ENCODE measurements at places on chromosomes 5 and 9.

DNA sequence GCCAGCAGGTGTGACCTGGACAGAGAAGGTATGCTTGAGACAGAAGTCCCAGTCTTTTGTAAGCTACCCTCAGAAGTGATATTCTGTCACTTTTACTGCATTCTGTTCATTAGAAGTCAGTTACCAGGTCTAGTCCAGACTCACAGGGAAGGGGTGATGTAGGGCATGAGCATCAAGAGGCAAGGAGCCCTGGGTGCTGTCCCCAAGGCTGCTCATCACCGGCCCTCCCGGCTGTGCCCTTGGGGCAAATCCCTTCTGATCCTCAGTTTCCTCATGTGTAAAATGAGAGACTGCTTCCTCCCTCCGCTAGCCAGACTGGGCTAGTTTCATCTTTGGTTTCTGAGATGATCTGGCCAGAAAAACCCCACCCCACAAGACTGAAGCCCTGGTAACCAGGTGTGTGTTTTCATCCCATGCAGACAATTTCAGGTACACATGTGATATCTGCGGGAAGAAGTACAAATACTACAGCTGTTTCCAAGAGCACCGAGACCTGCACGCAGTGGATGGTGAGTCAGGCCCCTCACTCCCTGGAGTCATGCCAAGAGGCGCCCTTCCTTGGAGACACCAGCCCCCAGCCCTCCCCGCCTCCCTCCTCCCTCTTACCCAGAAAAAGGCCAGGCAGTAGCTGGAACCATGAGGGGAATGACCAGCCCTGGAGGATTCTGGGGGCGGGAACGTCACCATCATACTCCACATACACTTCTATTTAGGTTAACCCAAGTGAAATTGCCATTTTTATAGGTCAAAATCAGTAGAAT lies 71.0 kb downstream of the AMBP start:
- no peak for DNase-seq

GRCh38 chr9:36316611-36317317 lies 58.5 kb upstream of the GNE start:
- DNase-seq, result no peak

- DNase-seq, result no peak
Measured at GRCh38 chr5:150345716-150346115, 11.8 kb upstream of the TCOF1 start.

- no peak for DNase-seq
Measured at GRCh38 chr5:157542282-157543000, 33.1 kb downstream of the ADAM19 start.

- no peak for DNase-seq
Measured at GRCh38 chr5:106401561-106401960, 1269.2 kb downstream of the EFNA5 start.

DNA sequence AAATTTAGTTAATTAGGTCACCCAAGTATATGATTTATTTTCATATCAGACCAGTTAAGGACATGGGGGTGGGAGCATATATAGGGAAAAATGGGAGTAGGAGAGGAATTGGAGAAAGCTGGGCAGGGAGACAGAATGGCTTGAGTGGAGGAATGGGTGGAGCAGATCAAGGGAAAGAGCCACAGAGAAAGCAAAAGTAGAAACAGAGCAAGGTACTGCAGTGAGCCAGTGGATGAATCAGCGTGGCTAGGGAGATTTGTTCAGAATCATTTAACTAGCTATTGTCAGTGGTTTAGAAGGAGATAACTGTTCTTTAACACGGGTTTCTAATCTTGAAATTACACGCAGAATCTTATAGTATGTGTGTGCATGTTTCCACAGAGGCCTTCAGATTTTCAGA lies 37.4 kb downstream of the SNX24 start:
- DNase-seq, result no peak

GRCh38 chr5:172830876-172831662 lies 3.0 kb upstream of the ERGIC1 start:
- DNase-seq, result no peak

DNA sequence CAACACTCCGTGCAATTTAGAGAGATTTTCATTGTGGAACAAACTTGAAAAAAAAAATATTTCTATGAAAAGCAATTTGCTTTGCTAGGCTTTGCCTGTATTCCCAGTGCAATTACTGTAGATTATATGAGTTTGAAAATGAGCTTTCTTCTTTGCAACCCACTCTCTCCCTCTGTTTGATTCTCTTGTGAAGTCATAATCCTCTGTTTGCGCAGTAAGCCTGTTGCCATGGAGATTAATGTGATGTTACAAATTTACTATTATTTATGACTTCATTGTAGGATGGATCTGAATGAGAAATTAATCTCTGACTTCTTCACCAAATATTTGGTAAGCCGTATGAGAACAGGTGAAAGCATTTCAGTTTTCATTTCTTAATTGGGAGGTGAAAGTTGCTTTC lies 320.3 kb downstream of the SPATA31D1 start:
- no peak for DNase-seq

- no peak for DNase-seq
Measured at GRCh38 chr9:20684875-20685696, 1.0 kb downstream of the FOCAD start.

DNA sequence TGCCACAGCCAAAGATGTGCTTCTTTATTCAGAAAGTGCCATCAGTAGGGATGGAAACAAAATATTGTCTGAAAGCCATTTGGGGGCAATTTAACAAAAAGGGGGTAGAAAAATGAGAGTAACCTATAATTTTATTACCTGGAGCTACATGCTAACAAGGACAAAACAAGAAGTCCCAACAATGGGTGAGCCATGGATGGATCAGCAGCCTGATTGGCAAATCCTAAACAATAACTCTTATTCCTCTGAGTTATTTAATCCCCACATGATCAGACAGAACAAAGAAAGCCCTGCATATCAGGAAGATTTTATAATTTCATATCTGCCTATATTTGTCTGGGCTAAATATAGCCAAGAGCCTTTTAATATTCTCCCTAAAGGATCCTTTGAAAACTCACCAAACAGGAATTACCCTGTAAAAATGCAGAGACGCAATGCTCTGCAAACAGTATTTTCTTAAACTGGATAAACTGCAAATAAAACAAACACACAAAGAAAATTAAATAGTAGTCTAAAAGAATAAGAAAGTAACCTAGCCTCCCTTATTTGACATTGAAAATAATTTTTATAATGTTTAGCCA lies 483.4 kb downstream of the ZNF608 start:
- DNase-seq, result no peak

GRCh38 chr5:54212331-54212730 lies 98.0 kb downstream of the ARL15 start:
- DNase-seq, result no peak

GRCh38 chr5:36919238-36919637 lies 42.7 kb downstream of the NIPBL start:
- DNase-seq, result no peak

DNA sequence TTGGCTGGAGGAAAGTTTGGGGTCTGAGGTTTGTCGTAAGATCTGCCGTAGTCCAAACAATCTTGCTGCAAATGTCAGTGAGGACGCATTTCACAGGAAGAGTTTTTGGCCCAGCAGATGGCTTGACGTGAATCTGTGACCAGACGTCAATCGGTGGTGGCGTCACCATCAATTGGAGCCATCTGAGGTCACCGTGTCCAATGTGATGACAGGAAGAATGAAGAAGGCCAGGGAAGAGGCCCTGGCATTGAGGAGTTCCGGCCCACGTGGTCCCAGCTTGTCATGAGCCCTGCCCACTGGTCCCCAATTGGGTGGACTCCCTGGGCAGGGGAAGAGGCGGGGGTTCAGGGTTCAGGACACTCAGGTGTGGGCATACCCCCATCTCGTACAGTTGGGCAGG lies 79.9 kb downstream of the OLFM1 start:
- no peak for DNase-seq

GRCh38 chr5:122408592-122409224 lies 96.7 kb downstream of the SNCAIP start:
- no peak for DNase-seq

GRCh38 chr5:155080721-155081120 lies 67.2 kb downstream of the KIF4B start:
- no peak for DNase-seq

- no peak for DNase-seq
Measured at GRCh38 chr5:138985256-138985655, 110.1 kb upstream of the LRRTM2 start.

DNA sequence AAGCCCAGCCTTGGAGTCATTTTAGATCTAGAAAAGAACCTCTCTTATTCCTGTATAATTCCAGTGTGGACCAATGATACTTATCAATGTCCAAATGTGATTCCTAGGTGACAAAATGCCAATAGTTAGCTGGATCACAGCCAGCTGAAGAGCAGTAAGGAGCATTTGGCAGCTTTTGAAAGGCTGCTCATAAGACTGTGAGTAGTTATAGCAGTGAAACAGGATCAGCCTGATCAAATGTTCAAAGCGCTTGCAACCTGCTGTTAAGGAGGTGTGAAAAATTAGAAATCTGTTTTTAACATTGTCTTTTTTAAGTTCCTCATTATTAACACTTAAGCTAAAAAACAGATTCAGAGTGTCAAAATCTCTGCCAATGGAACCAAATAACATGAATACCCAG lies 85.1 kb downstream of the SSBP2 start:
- DNase-seq, result no peak

GRCh38 chr5:154679501-154679900 lies 75.7 kb upstream of the LARP1 start:
- DNase-seq, result no peak

DNA sequence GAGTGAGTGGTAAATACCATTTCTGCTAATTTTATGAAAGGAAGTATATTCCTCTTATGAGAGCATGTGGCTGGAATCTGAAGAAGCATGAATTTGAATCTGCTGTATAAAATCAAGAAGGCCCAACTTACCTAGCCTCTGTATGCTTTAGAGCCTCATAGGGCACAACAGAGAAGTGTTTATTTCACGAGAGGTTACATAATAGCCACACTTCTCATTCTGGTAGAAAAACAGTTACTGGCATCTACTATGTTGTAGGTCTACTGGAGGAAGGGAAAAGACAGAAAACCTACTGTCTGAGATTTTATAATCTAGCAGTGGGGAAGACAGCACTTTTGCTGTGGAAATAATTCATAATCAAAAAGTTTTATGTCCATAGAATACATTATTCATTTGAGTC lies 172.6 kb upstream of the ZNF608 start:
- DNase-seq, result no peak

- no peak for DNase-seq
Measured at GRCh38 chr9:8832955-8833354, 1033.4 kb upstream of the DMAC1 start.

GRCh38 chr5:135973323-135974020 lies 18.7 kb upstream of the LECT2 start:
- DNase-seq, result no peak

DNA sequence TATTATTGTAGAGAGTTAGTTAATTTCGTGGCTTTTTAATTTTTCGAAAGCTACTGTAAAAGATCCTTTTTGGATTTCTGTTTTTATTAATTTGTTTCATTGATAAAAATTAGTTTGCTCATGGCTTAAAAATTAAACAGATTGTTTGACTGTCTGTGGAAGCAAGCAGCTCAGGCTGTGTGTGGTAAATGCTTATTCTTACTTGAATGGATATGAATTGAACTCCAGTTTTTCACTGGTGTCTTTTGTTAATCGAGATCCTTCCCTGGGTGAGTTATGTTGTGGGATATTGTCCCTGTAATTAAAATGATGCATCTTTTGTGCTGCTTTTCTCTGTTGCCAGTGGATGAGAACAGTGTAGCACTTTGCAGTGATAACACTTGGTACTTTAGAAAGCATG lies 75.3 kb downstream of the PIK3R1 start:
- no peak for DNase-seq

- DNase-seq, result no peak
Measured at GRCh38 chr9:95459178-95459577, 57.6 kb downstream of the PTCH1 start.

DNA sequence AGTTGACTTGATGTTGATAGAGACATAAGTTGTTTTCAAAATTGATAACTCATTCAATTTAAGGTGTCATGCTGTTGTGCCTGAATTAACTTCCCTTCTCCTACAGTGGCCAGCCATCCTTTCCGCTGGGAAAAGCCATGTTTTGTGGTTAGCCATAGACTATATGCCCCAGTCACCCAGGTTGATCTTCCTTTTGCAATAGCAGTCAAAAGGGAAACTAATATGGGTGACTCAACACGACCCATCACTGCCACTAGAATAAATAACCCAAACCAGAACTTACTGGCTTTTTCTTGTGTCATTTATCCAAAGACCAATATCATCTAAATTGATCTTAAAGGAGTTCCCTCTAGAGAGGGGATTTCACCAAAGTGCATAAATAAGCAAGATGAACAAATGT lies 87.4 kb downstream of the PTCD2 start:
- DNase-seq, result no peak

DNA sequence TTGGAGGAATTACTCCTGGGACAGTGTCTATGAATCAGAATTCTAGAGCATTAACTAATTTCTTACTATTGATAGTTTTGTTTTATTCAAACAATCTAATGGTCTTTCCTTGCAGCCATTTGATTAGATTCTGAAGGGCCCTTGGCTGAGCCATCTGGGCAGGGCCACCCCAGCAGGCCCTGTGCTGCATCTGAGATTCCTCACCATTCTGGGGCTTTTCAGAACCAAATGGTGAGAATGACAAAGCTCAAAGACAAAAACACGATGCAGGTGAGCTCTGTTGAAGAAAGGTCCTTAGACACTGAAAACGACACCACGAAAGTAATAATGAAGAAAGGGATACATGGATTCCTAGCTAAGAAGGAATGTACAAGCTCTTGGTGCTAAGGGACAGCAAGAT lies 321.0 kb upstream of the IRX4 start:
- no peak for DNase-seq

DNA sequence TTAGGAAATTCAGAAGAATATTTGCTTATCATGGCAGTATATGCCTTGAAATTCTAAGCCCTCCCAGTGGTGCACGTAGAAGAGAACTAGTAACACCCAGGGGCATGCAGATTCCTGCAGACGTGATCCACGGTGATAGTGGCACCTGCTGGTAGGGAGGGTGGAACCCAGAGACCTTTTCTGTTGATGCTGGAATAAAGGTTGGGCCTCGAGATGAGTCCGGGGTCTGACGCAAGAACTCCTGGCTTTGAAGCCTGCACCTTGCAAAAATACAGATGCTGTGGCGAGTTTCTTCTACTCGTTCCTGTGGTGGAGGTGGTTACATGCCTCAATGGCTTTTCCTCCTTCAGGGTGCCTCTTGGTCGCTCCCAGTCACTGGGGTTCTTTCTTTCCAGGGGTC lies 39.5 kb upstream of the PHF2 start:
- DNase-seq, result no peak

- no peak for DNase-seq
Measured at GRCh38 chr5:171795381-171795780, 9.8 kb downstream of the SMIM23 start.

DNA sequence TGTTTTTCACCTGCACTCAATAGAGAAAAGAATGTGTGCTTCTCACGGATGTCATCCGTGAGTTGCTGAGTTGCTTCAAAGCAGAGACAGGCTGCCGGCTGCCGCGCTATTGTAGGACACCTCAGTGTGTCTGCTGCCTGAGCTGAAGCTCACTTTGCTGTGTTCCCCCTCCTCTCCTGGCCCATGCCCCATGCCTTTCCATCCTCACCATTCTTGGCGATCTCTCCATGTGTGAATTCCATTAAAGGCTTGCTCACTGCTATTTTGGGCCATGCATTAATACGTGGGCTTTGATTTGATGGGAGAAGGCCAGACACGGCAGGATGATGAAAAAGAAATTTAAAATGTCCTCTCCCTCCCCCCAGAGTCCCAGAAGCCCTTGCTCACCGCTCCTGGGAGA lies 14.5 kb downstream of the ADAM19 start:
- DNase-seq, result no peak

Measured in CD4-positive, alpha-beta T cell treated with Interleukin-6 at 100 ng/mL for 8 hours (primary cell).